Neural crest cell (in vitro differentiated cells): ENCODE measurements at places on chromosomes 3 and 15.

DNA sequence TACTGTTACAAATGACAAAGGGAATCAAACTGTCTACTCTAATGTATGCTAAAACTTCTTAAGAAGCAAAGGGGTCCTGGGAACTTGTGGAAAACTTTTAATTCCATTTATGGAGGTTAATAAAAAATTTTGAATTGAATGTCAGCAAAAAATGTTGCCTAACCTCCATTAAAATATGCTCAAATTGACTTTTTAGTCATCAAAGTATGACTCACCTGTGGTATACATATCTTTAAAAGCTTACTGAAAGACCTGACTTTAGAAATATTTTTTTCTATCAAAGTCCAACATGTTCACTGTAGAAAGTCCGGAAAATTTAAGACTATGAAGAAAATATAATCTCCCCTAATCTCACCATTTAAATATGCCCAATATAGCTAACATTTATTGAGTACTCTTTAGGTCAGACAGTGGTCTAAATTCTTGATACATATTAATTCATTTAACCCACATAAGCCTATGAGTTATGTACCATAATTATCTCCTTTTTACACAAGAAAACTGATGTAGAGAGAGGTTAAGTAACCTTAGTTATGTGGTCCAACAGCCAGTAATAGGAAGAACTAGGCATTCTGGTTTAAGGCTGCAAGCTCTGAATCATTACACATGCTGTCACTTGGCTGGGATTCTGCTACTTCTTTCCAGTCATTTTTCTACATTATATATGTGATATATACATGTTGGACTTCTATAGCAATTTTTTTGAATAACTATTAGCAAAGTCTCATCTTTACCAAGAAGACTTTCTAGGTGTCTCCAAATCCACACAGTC, 83.6 kb downstream of the PDZRN3 start:
- H3K4me1 ChIP-seq = no peaks in the 10 kb centered on the region
- no peak overlapping the region for H3K27ac ChIP-seq
- H3K27me3 ChIP-seq = no peaks in the 10 kb centered on the region
- H3K4me3 ChIP-seq = no peak overlapping the region
- H3K36me3 ChIP-seq = peaks cover 2% of the 10 kb centered on the region

- no peak for DNase-seq
- H3K27ac ChIP-seq = no peak overlapping the region
- no peaks in the 10 kb centered on the region for H3K27me3 ChIP-seq
These were observed 436.3 kb upstream of the CBLB start for GRCh38 chr3:106305127-106305526.

DNA sequence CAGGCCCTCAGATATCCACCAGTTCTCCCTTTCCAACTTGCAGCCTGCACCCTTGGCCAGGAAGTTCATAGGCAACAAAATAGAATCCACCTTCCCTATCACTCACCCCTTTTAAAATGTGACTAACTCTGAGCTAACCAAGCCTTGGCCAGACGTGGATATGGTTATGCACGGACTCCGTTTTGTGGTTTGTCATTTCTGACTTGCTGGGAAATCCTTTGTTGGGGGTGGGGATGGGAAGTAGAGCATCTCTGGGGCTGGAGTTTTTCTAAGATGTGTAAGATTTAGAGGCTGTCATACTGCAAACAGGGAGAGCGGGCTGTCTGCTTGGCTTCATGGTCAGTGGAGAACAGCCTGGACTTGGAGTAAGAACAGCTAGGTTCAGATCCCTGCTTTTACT, 62.6 kb downstream of the SMAD3 start:
- H3K27me3 ChIP-seq = no peaks in the 10 kb centered on the region
- peak overlapping the region; percentile 7 for H3K27ac ChIP-seq
- H3K4me3 ChIP-seq = no peak overlapping the region
- no peaks in the 10 kb centered on the region for H3K36me3 ChIP-seq

DNA sequence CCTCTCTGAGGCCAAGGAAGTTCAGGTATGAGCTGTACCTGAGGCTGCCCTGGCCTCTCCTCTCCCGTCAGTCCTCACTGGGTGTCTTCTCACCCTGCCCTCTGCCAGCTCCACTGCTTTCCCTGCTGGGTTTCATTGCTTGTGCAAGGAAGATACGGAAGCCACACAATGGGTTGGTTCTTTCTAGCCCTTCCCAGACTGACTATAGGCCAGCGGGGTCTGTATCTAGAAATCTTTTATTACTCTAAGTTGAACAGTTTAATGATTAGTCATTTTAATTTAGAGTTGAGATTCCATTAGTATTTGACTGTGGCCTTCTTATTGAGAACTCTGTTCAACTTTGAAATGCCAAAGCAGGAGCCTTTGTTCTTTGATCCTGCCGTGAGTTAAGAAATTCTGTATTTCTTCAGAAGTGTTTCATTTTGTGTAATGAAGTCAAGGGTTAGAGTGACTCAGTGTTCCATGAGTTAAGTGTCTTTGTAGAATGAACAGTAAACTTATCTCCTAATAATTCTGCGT, 16.2 kb downstream of the C3orf62 start:
- H3K4me1 ChIP-seq = peaks cover 8% of the 10 kb centered on the region
- no peak overlapping the region for H3K4me3 ChIP-seq
- H3K36me3 ChIP-seq = no peaks in the 10 kb centered on the region
- no peak for DNase-seq
- peak overlapping the region; percentile 46 for H3K27ac ChIP-seq

DNA sequence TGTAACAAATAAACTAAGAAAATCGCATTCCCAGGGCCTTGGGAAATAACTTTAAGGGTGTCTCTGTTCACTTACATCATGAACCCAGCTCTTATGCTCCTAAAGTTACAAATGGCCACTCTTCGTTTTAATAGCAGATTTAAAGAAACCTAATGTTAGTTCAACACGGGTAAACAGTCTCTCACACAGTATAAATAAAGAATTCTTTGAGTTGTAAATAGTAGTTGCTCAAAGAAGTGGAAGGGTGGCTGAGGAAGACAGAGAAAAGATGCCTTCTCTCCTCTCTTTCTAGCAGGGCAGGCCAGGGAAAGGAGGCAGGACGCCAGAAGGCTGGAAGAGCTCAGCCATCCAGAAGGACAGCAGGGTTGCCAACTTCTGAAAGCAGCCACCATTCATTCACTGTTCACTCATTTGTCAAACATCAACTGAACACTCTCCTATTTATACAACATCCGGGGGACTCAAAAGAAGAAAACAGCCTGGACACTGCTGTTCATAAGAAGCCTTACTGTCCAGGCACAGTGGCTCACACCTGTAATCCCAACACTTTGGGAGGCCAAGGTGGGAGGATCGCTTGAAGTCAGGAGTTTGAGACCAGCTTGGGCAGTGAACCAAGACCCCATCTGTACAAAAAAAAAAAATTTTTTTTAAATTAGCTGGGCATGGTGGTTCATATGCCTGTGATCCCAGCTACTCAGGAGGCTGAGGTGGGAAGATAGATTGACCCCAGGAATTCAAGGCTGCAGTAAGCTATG, 47.3 kb downstream of the WWTR1 start:
- DNase-seq = no peak
- H3K4me1 ChIP-seq = peaks cover 27% of the 10 kb centered on the region
- no peak overlapping the region for H3K27ac ChIP-seq
- H3K27me3 ChIP-seq = no peaks in the 10 kb centered on the region
- H3K4me3 ChIP-seq = no peak overlapping the region
- no peaks in the 10 kb centered on the region for H3K36me3 ChIP-seq

GRCh38 chr3:145286937-145287336, 874.0 kb downstream of the PLOD2 start:
- H3K36me3 ChIP-seq = no peaks in the 10 kb centered on the region
- H3K27me3 ChIP-seq = no peaks in the 10 kb centered on the region
- H3K4me3 ChIP-seq = no peak overlapping the region
- no peaks in the 10 kb centered on the region for H3K4me1 ChIP-seq

GRCh38 chr3:18099611-18100010, 325.5 kb downstream of the SATB1 start:
- DNase-seq = no peak
- H3K36me3 ChIP-seq = peaks cover 17% of the 10 kb centered on the region
- H3K27ac ChIP-seq = no peak overlapping the region
- no peak overlapping the region for H3K4me3 ChIP-seq

- H3K4me1 ChIP-seq = peaks cover 37% of the 10 kb centered on the region
- H3K36me3 ChIP-seq = no peaks in the 10 kb centered on the region
- H3K27me3 ChIP-seq = peaks cover 8% of the 10 kb centered on the region
- no peak overlapping the region for H3K27ac ChIP-seq
- no peak for DNase-seq
These were observed 165.4 kb downstream of the CTNNB1 start for GRCh38 chr3:41364736-41365135.

- H3K4me3 ChIP-seq = no peak overlapping the region
- H3K4me1 ChIP-seq = no peaks in the 10 kb centered on the region
- no peak for DNase-seq
These were observed 316.8 kb upstream of the GBE1 start for GRCh38 chr3:82078246-82078645.

DNA sequence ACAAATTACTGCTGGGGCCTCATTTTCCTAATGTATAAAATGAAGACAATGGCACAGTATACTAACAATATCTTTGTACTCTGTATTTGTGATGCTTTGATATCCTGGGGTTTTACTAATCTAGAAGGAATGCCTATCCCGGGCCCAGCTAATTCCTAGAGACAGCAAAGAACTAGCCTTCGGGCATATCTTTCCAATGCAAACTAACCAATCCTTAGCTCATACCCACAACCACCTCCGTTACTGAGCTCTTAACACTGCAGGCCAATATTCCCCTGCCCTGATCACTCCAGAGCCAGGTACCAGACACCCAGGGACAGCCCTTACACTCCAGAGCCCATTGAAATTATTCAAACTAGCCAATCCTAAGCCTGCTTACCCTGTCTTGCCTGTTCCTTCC, 309.0 kb downstream of the ULK4 start:
- no peaks in the 10 kb centered on the region for H3K27me3 ChIP-seq
- H3K4me3 ChIP-seq = no peak overlapping the region
- peaks cover 4% of the 10 kb centered on the region for H3K36me3 ChIP-seq
- peaks cover 6% of the 10 kb centered on the region for H3K4me1 ChIP-seq

- H3K4me1 ChIP-seq = no peaks in the 10 kb centered on the region
- no peak for DNase-seq
- no peaks in the 10 kb centered on the region for H3K27me3 ChIP-seq
- H3K4me3 ChIP-seq = no peak overlapping the region
- no peak overlapping the region for H3K27ac ChIP-seq
These were observed 145.1 kb upstream of the PLSCR5 start for GRCh38 chr3:146750196-146750595.

GRCh38 chr3:72043204-72044133, 258.5 kb upstream of the PROK2 start:
- no peak overlapping the region for H3K27ac ChIP-seq
- H3K4me3 ChIP-seq = no peak overlapping the region
- no peak for DNase-seq
- H3K36me3 ChIP-seq = no peaks in the 10 kb centered on the region
- H3K4me1 ChIP-seq = no peaks in the 10 kb centered on the region

GRCh38 chr15:39499681-39500080, 81.2 kb upstream of the THBS1 start:
- no peak overlapping the region for H3K4me3 ChIP-seq
- no peaks in the 10 kb centered on the region for H3K4me1 ChIP-seq
- no peaks in the 10 kb centered on the region for H3K27me3 ChIP-seq
- H3K27ac ChIP-seq = no peak overlapping the region

GRCh38 chr3:16439848-16440708, 73.4 kb downstream of the RFTN1 start:
- no peak for DNase-seq
- no peaks in the 10 kb centered on the region for H3K4me1 ChIP-seq
- no peak overlapping the region for H3K27ac ChIP-seq
- H3K36me3 ChIP-seq = no peaks in the 10 kb centered on the region

DNA sequence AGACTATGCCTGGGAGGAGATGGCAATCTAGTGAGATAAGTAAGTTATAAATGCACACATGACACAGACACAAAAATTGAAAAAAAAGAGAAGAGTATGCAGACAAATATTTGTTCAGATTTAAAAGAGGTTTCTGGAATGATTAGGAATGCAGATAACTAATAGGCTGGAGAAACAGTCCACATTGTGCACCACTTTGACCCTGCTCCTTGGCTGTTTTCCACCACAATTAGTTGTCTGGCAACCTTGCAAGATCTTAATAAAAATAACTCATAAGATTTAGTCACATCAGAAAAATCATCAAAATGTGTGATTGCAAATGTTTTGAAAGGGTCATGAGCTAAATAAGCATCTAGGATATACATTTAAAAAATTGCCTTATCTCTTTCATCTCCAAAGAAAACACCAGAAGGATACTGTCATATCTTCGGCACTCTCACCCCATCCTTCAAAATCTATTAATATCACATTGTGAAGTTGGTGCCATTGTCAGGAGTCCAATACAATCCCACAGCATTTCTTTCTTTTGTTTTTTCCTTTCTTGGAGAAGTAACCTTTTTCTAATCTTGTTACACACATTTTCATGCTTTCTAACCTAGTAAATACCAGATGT, 153.7 kb upstream of the KCNMB2 start:
- H3K27me3 ChIP-seq = no peaks in the 10 kb centered on the region
- no peak for DNase-seq
- peaks cover 15% of the 10 kb centered on the region for H3K4me1 ChIP-seq
- H3K4me3 ChIP-seq = no peak overlapping the region

- H3K4me3 ChIP-seq = peak overlapping the region; percentile 100
- peaks cover 10% of the 10 kb centered on the region for H3K27me3 ChIP-seq
- H3K36me3 ChIP-seq = peaks cover 15% of the 10 kb centered on the region
- DNase-seq = peak; percentile 35
These were observed 483 bp downstream of the MEX3B start for GRCh38 chr15:82045179-82045891.

DNA sequence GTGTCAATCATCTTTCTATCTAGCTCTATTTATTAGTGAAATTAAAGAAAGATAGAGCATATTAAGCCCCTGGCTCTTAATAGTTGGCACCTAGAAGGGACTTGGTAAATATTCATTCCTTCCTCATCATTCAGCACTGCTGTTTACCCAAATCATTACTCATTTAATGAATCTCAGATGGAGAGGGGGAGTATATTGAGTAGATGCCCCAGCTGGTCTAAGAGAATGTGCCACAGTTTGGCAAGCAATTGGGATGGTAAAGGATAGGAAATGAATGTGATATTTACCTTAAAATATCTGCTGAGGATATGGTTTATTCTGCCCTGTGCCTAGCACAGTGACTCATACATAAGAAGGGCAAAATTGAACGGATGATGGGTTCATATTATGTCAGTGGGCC, 6.0 kb downstream of the IL1RAP start:
- H3K4me3 ChIP-seq = no peak overlapping the region
- DNase-seq = no peak
- H3K27me3 ChIP-seq = peaks cover 5% of the 10 kb centered on the region
- no peak overlapping the region for H3K27ac ChIP-seq

DNA sequence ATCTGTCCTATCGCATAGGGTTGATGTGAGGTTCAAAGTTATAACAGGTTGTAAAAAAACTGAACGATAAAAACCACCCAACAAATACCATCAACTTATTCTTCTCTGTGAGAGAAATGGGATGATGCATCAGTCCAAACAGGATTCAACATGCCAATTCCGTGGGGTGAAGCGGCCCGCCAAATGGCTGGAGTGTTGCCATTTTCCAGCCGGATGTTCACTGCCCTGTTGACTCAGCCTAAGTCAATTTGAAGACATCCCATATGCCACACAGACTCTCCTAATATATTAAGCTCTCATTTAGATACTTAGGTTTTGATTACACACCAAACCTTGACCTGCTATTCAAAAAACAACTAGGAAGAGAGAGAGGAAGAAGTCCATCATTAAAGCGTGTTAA, 311.1 kb downstream of the VPS13C start:
- no peaks in the 10 kb centered on the region for H3K36me3 ChIP-seq
- no peak overlapping the region for H3K27ac ChIP-seq
- no peaks in the 10 kb centered on the region for H3K27me3 ChIP-seq
- peaks cover 4% of the 10 kb centered on the region for H3K4me1 ChIP-seq
- DNase-seq = no peak

GRCh38 chr3:184541886-184542562, 19.6 kb upstream of the EPHB3 start:
- no peaks in the 10 kb centered on the region for H3K36me3 ChIP-seq
- H3K4me3 ChIP-seq = no peak overlapping the region
- H3K4me1 ChIP-seq = peaks cover 17% of the 10 kb centered on the region
- peaks cover 83% of the 10 kb centered on the region for H3K27me3 ChIP-seq
- no peak overlapping the region for H3K27ac ChIP-seq
- DNase-seq = no peak
